HT-29 (cell line): ENCODE measurements at places on chromosomes 4 and X.

DNA sequence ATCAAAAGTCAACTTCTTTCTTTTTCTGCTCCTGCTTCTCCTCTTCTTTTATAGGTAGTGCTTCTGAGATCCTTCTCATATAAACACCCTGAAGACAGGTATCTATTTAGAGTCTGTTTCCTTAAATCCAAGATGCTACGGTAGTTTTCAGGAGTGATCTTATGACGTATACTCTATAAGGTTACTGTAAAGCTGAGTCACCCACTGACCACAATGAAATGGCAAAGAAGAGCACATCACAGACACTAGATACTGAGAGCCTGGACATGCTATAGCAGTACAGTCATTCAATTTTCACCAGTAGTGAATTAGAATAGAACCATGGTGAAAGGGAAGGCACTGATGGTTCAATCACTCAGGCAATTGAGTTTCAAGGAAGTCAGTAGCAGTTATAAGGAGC is 412.5 kb downstream of the ADAM29 start:
- DNase-seq = no peak

GRCh38 chr4:81032771-81033684 is 2.5 kb downstream of the BMP3 start:
- DNase-seq = peak; percentile 16

GRCh38 chr4:47790105-47790504 is 47.8 kb downstream of the CORIN start:
- DNase-seq = no peak

- no peak for DNase-seq
Observed at GRCh38 chr4:27836523-27836922, 975.9 kb downstream of the STIM2 start.

- DNase-seq = no peak
Observed at GRCh38 chrX:148874636-148875246, 374.3 kb downstream of the AFF2 start.

DNA sequence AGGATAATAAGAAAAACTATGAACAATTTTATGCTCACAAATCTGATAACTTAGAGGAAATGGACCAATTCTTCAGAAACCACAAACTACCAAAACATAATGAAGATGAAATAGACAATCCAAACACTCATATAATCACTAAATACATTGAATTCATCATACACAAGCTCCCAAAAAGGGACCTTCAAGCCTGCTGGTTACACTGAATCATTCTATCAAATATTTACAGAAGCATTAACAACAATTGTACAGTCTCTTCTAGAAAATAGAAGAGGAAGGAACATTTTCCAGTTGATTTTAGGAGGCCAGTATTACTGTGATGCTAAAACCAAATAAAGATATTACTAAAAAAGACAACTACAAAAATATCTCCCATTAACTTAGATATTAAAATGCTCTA is 88.3 kb downstream of the IL15 start:
- no peak for DNase-seq

- DNase-seq = no peak
Observed at GRCh38 chr4:687971-688853, 739 bp downstream of the SLC49A3 start.

GRCh38 chr4:183053681-183054080 is 45.4 kb upstream of the WWC2 start:
- no peak for DNase-seq

DNA sequence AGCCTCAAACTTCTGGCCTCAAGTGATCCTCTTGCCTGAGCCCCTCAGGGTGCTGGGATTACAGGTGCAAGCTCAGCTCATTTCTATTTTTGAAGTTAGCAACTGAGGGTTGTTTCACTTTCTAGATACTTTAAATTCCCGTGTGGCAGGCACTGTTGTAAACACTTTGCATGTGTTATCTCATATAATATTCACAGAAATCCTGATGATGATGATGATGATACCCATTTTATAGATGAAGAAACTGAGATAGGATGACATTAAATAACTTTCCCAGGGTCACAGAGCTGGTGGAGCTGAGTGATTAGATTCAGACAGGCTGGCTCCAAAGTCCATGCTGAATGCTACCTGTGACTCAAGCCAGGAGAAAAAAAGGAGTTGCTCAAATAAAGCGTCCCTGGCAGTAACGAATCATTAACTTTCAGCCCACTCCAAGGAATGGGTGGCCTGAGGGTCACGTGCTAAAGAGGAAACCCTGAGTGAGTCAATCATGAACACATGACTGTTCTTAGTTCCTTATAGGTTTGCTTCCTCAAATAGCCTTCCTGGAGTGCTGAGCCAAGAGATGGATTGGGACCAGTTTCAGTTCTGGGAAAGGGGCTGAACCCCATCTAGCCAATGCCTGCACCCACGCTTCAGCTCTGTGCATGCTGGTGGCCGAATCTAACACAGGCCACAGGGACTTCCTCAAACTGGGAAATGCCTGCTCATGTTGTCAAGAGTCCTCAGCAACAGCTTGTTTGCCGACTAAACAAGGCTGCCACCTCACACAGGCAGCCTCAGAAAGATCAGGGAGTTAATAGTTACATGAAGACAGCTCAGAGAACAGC is 52.8 kb downstream of the RBM47 start:
- DNase-seq = peak; percentile 95

DNA sequence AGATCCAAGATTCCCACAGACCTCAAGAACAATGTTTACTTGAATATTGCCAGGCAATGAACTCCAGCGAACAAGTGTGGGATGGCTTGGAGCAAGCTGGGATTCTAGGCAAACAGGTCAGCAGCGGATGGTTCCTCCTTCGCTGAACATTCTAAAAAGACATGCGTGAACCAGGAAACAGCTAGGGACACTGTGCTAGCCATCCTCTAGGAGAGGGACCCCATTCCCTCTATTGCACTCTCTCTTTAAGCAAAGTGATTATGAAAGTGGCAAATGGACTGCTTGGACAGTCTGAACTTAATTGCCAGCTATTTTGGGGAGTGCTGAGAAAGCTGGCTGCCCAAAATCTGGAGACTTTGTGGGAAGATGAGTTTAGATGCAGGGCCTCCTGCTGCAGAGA is 29.9 kb upstream of the TEC start:
- DNase-seq = no peak

DNA sequence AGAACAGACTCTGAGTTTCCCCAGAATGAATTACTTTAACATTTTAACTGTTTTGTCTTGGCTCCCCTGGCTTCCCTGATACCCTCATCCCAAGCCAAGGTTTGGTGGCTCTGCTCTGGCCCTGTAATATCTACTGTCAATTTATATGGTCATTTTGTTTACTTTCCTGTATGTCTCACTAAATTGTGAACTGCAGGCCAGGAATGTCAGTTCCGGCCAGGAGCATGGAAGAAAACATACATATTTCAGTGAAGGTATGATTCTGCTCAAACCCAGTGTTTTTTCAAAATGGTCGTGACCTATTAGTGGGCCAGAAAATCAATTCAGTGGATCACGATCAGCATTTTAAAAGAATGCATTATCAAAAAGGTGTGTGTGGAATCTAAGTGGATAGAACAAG is 1.2 kb downstream of the RPGR start:
- no peak for DNase-seq

GRCh38 chr4:174749091-174749490 is 80.0 kb downstream of the GLRA3 start:
- no peak for DNase-seq

GRCh38 chr4:168560184-168561180 is 63.6 kb downstream of the PALLD start:
- DNase-seq = no peak

DNA sequence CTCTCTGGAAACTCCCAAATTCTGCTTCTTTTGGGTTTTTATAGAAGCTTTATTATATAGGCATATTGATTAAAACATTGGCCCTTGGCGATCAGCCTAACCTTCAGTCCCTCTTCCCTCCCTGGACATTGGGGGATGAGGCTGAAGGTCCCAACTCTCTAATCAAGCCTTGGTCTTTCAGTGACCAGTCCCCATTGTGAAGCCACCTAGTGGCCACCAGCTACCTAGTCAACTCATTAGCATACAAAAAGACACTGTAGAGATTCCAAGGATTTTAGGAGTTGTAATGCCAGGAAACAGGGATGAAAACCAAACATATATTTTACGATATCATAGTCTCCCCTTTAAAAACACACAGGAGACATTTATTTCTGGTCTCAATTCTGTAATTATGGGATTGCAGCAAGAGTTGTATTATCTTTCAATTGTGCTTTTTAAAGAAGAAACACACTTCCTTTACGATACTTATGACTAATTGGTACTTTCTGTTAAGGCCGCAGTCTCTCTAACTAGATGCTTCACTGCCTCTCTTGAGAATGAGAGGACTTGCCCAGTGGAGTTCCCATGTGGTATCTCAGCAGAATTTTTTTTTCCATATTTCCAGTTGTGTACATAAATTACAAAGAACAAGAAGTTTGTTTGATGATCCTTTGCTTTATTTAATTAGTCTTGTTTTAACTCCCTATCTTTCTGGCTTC is 58.2 kb downstream of the WDR17 start:
- peak; percentile 24 for DNase-seq

DNA sequence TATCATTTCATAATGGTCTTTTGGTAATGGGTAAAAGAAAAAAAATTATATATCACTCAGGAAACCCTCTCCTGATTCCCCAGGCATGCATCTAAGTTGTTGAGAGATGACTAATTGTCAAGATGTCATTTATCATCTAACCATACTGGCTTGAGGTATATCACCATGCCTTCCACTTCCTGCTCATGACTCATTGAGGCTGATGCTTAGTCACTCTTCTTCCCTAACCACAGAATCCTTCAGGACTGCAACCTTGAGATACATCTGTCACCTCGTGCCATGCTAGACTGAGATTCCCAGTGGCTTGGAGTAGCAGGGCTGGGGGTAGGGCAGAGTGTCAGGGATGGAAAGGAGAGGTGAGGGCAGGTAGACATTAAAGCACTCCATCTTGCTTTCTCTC is 782.5 kb upstream of the INTU start:
- DNase-seq = peak; percentile 56

- DNase-seq = peak; percentile 85
Observed at GRCh38 chrX:46317163-46317562, 228.1 kb downstream of the ZNF674 start.

- no peak for DNase-seq
Observed at GRCh38 chrX:30312858-30313257, 3.7 kb upstream of the NR0B1 start.

DNA sequence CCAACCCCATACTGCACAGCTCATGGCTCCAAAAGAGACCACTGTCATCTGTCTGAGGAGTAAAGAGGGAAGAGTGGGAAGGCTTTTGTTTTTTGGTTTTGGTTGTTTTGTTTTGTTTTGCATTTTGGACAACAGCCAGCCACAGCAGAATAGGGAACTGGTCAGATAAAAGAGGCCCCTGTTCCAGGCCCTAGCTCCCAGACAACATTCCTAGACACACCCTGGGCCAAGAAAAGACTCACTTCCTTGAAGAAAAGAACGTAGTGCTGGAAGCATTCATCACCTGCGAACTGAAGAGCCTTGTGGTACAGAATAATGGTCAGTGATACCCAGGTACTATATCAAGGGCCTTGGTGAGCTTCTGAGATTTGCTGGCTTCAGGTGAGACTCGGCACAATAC is 619.4 kb upstream of the SPANXN1 start:
- peak; percentile 22 for DNase-seq

DNA sequence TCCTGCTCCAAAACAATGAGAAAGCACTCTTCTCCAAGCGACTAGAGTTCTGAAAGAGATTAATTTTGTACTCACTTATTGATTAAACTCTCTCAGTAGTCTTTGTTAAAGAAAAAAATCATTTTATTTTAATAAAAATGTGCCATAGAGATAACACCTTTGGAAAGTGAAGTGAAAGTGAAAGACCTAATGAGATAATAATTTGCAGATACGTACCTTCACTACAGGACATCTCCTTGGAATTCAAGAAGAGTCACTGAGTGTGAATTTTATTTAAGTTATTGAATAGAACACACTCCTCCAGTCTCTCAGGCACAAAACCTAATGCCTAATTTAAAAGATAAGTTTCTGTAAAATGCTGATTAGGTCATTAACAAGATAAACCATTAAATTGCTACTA is 1070.6 kb upstream of the GRID2 start:
- DNase-seq = no peak

DNA sequence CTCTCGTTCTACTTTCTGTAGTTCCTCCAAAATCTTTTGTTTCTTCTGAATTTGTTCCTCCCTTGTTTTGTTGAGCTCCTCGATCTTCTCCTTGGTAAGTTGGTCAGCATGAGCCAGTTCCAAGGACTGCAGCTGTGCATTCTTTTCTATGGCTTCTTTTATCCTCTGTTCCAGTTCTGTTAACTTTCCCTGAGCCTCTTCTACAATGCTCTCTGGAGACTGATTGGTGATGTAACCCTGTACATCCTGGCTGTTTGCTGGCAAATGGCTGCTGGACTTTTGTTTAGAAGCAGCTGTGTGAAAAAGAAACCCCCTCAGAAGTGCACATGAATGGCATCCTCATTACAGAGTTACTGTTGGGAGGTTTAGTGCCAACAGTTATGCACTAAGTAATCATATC is 70.5 kb upstream of the COX18 start:
- no peak for DNase-seq

GRCh38 chr4:170336238-170336775 is 246.6 kb upstream of the AADAT start:
- DNase-seq = no peak

DNA sequence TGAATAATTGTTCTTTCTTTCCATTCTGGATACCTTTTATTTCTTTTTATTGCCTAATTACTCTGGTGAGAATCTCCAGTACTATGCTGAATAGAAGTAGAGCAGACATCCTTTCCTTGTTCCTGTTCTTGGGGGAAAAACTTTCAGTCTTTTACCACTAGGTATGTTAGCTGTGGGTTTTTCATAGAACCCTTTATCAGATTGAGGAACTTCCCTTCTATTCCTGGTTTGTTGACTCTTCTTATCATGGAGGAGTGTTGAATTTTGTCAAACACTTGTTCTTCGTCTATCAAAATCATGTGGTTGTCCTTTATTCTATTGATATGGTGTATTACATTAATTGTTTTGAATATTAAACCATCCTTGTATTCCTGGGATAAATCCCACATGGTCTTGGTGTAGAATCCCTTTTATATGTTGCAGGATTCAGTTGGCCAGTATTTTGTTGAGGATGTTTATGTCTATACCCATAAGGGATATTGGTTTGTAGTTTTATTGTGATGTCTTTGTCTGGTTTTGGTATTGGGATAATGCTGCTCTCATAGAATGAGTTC is 23.6 kb downstream of the SH3BP2 start:
- DNase-seq = no peak

- DNase-seq = peak; percentile 12
Observed at GRCh38 chrX:11531226-11531625, 134.5 kb downstream of the ARHGAP6 start.

- DNase-seq = no peak
Observed at GRCh38 chr4:76585272-76585671, 150.2 kb downstream of the SHROOM3 start.

GRCh38 chr4:184697956-184698355 is 35.9 kb downstream of the CENPU start:
- DNase-seq = no peak

GRCh38 chr4:113541933-113542332 is 219.6 kb downstream of the CAMK2D start:
- no peak for DNase-seq

DNA sequence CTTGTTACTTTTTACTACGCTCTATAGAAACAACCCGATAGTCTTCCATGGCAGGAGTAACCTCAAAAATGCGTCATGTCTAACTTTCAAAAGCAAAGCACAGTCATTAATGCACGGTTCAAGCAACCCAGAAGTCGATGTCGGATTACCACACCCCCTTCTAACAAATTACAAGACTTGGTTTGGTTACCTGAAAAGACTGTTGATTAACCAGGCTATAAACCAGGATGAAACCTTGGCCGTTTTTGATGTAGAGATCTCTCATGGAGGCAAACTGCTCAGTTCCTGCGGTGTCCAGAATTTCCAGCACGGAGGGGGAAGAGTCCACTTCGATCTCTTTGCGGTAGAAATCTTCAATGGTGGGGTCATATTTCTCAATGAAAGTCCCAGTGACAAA is 2.4 kb downstream of the RAP2C start:
- DNase-seq = peak; percentile 56
